ENCODE measurements at places on chromosomes 16 and 17.

DNA sequence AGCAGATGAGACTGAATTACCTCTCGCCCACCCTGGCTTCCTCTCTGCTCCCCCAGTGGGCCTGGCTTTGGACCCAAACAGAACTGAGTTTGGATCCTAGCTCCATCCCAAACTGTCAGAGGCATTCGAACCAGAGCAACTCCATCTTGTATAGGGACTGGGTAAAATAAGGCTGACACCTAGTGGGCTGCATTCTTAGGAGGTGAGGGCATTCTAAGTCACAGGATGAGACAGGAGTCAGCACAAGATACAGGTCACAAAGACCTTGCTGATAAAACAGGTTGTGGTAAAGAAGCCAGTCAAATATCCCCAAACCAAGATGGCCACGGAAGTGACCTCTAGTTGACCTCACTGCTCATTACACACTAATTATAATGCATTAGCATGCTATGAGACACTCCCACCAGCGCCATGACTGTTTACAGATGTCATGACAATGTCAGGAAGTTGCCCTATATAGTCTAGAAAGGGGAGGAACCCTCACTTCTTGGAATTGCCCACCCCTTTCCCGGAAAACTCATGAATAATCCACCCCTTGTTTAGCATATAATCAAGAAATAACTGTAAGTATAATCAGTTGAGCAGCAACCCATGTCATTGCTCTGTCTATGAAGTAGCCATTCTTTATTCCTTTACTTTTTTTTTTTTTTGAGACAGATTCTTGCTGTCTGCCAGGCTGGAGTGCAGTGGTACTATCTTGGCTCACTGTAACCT lies 44.4 kb downstream of the LYRM1 start:
- no peak for DNase-seq

DNA sequence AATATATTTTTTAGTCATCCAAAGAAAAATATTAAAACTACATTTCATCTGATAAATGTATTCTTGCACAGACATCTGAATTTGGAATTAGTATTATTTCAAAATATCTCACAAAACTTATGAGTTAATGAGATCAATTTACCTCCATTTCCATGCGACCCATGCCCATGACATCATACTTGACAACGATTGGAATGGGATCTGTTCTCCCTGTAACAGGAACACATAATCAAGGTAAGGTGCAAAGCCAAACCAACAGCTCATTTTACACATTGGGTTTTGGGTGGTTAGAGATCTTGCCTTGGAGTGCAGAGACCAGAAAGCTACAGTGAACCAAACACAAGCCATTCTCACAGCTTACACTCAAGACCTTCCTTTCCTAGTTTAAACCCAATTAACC lies 46.9 kb upstream of the ITGA2B start:
- DNase-seq, result no peak

GRCh38 chr17:50790618-50791017 lies 23.3 kb upstream of the ANKRD40CL start:
- DNase-seq, result no peak

DNA sequence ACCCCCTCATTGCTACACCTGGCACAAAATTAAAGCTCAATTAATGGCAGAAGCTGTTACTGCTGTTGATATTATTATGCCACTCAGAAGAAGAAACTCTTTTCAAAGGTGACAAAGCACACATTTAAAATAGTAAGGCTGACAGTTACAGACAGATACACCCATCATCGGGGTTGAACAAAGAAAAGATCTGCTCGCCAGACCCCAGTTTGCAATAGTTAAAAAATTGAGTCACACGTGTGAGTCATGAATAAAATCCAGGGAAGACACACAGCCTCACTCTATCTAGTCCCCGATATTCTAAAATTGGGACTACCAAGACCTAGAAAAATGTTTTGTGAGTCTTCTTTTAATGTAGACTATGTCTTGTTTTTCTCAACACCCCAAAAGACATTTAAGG lies 330.0 kb upstream of the SOX9 start:
- DNase-seq, result no peak
